ENCODE measurements at places on chromosomes 3 and 15. TPM values are rescaled to one million over a fixed set of nuclear protein-coding genes. Genes with fewer than 3 reads are reported as not detected.

Gene RASGRP1
- total RNA-seq = 12.1 TPM

Gene PDZRN3
- total RNA-seq = 0.17 TPM

Gene PLEKHO2
- 8.7 TPM for total RNA-seq

Gene HIGD2B
- total RNA-seq = 0.15 TPM

Gene ATP13A5
- not detected for total RNA-seq

Gene SI
- not detected for total RNA-seq

Gene OR5K3
- total RNA-seq = not detected

Gene RHOV
- 1.6 TPM for total RNA-seq

Gene SLC4A7
- 195 TPM for total RNA-seq

Gene GABRA5
- total RNA-seq = not detected

Gene BTD
- total RNA-seq = 35.7 TPM

Gene ZPLD1
- total RNA-seq = 74.8 TPM

Gene TMC3
- total RNA-seq = not detected

Gene GPR171
- total RNA-seq = not detected

Gene KY
- 0.65 TPM for total RNA-seq

Gene CGNL1
- 6.9 TPM for total RNA-seq

Gene APPL1
- 38.7 TPM for total RNA-seq

Gene ALPK3
- 79.8 TPM for total RNA-seq

Gene PCBP4
- total RNA-seq = 69.4 TPM

Gene ECE2
- total RNA-seq = not detected

Gene PIGZ
- total RNA-seq = 3.1 TPM

Gene EPHA6
- not detected for total RNA-seq

Gene CLDN16
- total RNA-seq = 30.2 TPM

Gene NUP210
- total RNA-seq = 3.6 TPM
